ENCODE measurements at places on chromosomes 7 and 10.

DNA sequence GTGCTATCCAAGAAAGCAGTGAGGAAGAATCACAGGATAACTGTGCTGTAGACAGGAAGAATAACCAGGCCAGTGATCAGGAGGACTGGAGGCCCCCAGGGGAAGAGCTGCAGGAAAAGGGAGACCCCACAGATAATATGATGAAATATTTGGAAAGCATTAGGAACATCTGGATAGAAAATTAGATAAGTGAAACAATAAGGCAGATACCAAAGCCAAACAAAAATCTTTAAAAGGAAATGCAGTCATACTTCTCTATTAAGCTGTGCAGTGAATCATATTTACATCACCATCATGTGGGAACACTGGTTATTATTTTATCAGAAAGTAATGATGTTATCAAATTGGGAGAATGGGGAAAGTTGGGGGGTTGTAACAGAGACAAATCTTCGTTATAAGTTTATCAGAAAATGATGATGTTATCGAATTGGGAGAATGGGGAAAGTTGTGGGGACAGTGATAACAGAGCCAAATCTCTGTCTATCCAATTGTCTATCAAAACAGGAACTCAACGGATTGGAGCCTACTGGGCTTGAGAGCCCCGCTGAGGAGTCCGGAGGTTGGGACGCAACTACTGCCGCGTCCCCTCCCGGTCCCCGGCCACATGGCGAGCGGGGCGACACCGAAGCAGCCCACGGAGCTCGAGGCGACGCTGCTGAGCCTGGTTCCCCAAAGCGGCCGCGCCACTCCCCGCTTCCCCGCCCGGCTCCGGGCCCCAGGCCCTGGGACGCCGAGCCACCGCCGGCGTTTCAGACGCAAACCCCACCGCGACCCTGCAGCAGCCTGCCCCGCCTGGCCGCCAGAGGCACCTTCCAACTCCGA, 14.0 kb upstream of the RALA start:
- no peak for DNase-seq

- no peak for DNase-seq
Measured at GRCh38 chr10:618229-618989, 71.1 kb downstream of the DIP2C start.

GRCh38 chr10:23344241-23344841, at the start of gene C10orf67:
TSS of gene C10orf67 (minus strand) at chr10:23344797. CDS start at chr10:23344774, 23 bp downstream.
- DNase-seq = no peak

DNA sequence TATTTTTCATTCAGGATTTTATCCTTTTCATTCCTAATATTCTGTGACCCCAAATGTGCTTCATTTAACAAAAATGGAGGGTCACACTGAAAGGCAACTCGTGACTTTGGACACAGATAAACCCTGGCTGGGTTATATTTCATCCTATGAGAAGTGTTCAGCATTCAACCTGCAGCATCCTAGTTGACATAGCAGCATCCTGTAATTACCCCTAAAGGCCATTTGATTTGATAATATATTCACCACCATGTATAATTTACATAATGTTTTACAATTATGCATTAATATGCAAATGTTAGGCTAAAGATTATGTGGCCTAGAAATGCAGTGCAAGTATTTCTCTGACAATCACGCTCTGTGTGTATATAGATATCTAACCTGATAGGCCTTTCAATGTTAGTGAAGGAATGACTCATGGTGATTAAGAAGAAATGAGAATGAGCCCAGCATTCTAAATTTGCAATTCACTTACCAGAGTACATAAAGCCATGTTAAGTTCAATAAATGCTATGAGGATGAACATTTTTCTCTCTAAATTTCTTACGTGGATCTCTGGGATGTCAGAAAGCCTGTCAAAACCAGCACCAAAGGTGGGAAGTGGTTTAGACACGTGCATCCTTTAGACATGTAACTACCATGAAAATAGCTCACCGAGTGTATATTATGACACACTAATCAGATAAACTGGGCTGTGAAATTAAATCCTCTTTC, 337.7 kb upstream of the AOAH start:
- DNase-seq = no peak

GRCh38 chr7:140261522-140261921, 84.7 kb upstream of the KDM7A start:
- DNase-seq = no peak

DNA sequence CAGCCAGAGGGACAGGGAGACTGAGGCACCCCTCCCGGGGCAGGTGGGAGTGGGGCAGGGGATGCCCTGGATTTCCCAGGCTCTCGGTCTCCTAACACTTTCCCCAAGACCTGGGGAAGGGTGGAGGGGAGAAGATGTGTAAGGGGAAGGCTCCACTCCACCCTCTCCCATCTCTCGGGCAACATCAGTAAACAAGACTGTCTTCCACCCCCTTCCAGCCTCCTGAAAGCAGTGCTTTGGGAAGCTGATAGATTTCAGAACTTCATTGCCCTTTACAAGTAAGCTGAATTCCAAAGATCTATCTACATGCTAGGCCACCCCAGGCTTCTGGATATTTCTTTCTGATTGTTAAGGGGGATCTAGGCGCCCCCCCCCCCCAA, 3.7 kb downstream of the FLNC start:
- no peak for DNase-seq

GRCh38 chr7:131627735-131628190, 71.3 kb upstream of the PODXL start:
- DNase-seq = no peak

All from effector CD4-positive, alpha-beta T cell (primary cell).